Stimulated activated CD4-positive, alpha-beta T cell treated with anti-CD3 and anti-CD28 coated beads, Interleukin-4, amount 100 ng/mL, for 1 hour (primary cell): ENCODE measurements at places on chromosomes 7 and 10.
A peak's percentile ranks its signal among the peaks of the same experiment; 100 is the strongest.

DNA sequence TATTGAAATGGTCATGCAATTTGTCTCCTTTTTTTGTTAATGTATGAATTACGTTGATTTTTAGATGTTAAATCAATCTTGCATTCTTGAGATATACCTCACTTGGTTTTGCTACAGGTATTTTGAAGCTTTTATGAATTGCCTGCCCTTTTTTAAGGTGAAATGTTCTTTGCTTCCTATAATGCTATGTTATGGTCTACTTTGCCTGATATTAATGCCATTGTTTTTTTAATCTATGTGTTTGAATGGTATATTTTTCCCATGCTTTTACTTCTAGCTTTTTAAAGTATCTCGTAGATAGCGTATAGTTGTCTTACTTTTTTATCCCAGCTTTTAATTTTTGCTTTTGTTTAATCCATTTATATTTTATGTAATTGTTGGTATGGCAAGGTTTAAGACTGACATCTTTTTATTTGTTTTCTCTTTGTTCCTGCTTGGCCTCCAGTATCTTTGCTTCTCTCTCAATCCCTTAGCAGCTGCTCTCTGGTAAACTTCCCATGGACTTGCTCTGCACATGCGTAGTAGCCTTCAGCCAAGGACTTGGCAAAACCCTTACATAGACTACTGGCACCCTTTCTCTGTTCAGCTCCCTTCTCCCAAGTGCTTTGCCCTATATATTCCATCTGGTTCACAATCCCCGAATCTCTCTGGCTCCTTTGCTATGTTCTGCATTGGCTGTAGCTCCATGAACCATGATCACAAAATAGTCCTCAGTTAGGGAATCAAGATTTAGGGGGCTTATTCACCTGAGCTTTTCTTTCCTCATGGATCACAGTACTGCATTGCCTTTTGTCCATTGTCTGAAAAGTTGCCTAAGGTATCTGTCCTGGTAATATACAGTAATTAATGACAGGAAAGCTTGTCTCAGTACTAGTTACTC lies 8.4 kb downstream of the TRIM24 start:
- DNase-seq, result no peak

GRCh38 chr10:49844775-49845595 lies 82.9 kb upstream of the OGDHL start:
- DNase-seq, result no peak

DNA sequence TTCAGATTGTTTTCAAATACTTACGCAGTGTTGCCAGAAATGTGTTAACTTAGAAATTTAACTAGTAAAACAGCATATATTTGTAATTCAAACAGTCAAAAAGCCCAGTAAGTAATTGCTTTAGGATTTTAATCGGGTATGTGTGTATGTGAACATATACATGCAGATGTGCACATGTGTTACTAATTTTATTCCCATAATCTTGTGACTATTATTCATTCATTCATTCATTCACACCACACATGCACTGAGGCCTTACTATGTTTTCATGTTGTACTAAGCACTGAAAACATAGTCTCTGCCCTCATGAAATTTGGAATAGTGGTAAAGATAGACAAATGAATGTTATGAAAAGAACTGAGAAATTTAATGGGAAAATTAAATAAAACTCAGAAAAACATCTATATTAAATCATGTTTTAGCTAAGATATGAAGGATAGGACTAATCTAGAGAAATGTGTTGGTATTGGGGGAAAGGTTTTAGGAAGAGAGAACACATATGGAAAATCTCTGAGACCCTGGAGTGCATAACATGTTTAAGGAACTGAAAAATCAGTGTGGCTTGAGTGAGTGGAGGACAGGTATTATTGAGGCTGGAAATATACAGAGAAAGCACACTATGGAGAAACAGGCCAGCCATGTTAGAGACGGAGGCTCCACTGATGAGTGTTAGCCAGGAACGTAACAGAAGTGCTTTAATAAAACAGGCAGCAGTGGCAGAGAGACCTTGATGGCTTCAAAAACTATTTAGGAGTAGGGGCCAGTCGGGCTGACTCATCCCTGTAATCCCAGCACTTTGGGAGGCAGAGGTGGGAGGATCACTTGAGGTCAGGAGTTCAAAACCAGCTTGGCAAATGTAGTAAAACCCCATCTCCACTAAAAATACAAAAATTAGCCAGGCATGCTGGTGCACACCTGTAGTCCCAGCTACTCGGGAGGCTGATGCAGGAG lies 80.3 kb downstream of the HDAC9 start:
- DNase-seq, result no peak

DNA sequence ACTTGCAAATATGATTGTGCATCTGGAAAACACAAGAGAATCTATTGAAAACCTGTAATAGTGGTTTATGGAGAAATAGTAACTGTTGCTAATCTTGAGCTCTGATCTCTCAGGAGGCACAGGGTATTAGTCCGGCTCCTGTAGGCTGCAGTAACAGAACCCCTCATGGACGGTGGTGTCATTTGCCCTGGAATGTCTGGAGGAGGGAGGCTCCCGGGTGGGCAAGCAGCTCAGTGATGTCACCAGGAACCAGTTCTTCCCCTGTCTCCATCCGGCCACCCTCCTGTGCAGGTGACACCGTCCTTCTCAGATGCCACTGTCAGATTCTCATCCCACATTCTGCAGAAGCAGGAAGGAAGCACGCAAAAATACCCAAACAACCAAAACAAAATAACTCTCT lies 29.3 kb downstream of the INPP5A start:
- DNase-seq, result no peak

DNA sequence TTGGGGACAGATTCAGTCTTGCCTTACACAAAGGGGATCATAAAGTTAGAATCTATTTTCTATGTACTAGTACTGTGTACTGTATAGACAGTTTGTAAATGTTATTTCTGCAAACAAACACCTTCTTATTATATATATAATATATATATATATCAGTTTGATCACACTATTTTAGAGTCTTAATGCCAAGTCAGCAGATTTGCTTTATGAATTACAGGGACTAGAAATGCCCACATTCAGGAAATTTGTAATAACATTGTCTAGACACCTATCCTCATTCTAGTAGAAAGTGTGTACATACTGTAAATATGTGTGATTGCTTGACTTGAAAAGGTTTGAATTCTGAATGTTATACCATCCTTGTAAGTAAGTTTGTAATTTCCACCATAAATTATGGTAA lies 111.2 kb downstream of the NSUN6 start:
- no peak for DNase-seq

DNA sequence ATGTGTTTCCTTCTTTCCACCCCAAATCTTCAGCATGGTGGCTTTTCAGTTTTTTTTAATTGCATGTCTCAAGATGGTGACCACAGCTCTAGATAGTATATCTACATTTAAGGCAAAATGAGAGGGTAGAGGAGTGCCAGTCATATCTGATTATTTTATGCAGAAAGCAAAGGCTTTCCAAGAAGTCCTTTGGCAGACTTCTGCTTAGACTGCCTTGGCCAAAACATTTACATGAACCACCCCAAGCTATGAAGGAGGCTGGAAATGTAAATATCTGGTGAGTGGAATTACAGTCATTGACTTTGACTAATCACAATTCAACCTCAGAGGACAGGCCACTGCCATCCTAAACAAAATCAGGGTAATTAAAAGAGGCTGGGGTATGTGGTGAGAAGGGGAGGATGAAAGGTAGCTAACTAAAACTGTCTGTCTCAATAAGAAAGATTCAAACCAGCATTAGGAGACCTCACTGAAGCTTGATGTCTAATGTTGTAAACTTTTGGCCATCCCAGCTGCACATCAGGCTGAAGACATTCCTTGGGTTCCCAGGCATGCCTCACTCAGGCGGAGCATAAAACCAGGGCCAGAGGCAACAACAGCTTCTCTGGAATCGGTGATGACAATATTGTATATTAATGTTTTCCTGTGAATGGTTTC lies 53.4 kb downstream of the PPP1R3C start:
- DNase-seq, result no peak

DNA sequence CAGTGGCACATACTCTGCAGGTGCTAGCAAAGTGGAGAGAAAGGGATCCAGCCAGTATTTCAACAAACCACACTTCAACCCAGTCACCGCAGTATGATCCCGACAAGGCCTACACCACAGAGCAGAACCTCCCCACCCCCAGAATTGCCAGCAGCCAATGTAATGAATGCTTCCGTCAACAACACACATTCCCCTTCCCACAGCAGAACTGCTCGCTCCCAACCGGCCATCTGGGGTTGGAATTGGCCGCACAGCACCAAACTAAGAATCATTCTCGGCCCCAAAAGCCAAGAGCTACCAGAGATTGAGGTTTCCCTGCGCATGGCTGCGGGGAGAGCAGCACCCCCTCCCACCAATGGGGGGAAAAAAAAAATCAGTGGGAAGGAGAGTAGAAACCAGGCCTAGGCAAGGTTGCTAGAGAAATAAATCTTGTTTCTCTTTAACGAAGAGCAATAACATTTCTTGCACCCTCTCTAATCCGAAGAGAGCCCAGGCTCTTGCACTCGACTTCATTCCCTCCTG lies 1.1 kb downstream of the WASL start:
- DNase-seq, result peak; percentile 15

DNA sequence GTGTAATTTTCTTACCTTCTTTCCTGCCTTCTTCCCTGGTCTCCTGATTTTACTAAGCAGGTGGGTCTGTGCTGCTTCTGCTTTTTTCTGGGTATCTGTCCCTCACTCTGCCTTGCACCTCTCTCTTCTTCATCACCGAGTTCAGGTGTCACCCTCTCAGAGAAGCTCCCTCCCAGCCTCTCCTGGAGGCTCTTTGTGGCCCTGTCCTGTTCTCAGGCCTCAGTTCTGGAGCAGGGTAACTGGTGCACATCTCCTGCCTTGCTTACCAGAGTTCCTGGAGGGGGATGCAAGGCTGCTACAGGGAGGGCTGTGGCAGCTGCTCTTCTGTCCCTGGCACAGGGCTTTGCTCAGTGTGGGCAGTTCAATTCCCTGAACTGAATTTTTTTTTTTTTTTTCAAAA lies 66.1 kb downstream of the RBM33 start:
- no peak for DNase-seq

- no peak for DNase-seq
Measured at GRCh38 chr10:113922787-113923570, 68.5 kb downstream of the NHLRC2 start.

DNA sequence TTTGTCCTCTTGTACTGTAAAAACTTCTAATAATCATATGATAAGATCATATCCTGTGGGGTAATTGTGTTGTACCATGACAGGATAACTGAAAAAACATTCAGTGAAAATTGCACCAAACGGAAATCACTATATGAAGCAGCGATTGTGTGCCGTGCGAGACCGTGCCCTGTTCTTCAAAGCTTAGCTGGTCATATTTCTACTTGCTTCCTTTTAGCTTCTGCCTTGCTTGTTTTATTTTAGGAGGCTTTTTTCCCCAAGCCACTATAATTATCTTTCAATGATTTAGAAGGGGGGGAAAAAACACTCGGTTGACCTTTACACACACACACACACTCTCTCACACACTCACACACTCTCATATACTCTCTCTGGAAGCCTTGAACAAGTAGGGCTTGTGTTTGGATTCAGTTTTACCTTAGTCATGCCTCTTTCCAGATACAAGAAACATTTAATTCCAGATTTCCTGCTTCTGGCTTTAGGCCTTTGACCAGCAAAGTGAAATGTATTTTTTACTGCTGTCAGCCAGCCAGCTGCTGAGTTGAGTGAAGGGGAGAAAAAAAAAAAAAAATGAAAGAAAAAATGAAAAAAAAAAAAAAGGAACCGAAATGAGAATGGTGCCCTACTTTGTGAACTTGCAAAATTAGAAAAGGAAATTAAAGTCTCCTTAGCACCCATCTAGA lies 181.4 kb downstream of the ARID5B start:
- peak; percentile 30 for DNase-seq

DNA sequence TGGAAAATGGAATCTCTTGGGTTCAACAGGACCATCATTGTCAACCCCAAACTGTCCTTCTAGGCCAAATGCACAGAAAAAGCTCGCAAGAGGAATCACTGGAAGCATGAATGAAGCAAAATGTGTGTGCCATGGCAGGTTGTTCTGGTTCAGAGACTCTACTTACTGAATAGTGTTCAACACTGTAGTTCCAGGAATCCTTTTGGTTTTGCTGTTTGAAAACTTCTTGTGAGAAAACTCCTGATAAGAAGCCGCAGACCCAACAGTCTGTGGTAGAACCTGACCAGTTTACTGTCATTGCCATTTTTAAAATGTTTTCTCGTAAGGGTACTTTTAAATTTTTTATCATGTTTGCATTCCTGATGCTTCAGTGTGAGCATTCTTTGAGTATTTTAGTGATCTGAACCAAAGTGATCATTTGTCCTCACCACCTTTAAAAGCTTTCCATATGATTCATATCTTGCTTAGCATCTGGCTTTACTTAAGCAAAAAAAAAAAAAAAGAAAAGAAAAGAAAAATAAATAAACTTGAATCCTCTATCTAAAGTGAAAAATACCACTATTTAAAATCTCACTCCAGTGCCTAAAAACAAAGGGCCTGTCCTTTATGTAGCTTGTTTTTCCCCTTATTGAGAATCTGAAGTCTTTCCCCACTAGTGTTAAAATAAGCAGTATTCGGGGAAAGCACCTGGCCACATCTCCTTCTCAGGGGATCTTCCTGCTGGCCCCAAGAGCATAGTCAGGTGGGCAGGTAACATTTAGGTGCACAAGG lies 92.4 kb downstream of the WNT2 start:
- no peak for DNase-seq

DNA sequence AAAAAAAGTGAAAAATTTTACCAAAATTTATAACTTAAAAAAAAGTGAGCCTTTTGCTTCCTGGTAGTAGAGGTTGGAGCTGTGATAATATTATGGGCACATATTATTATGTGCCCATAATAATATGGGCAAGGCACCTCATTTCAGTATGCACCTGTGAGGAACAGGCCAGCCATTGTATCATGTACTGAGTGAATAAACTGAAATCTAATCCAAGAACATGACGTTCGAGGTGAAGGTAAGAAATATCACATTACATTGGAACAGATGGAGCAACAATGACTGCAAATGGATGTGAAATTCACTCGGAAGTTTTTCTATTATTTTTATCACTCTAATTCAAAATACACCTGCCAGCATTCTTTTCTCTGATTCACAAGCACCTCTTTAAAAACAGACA lies 216.0 kb downstream of the KLF6 start:
- DNase-seq, result no peak

- no peak for DNase-seq
Measured at GRCh38 chr7:151047976-151048815, at the start of gene ASIC3. ASIC3 (plus strand) TSS chr7:151048531; CDS start chr7:151048886, 355 bp downstream.

DNA sequence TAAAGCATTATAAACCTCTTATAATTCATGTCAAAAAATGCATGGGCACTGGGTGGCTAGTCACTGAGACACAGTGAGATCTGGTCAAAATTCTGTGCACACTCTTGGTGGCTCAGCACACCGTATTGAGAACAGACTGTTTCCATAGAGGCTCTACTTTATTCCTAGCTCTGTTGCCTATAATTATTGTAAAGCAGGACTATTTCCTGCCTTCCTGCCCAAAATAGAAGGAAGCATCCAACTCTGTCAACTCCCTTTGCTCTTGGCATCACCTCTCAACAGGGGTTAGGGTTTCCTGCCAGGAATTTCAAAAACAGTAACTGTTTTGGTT lies 45.1 kb downstream of the PTN start:
- no peak for DNase-seq
